ENCODE measurements at places on chromosomes 1 and 21. TPM values are rescaled to one million over a fixed set of nuclear protein-coding genes. Genes with fewer than 3 reads are reported as not detected.

Gene OR6K3
- not detected for polyA plus RNA-seq

Gene ANGPTL3
- not detected for polyA plus RNA-seq

Gene DSCAM
- polyA plus RNA-seq = not detected

Gene LAMB3
- polyA plus RNA-seq = 3.7 TPM

Gene VWA5B1
- 0.03 TPM for polyA plus RNA-seq

Gene KLHDC8A
- not detected for polyA plus RNA-seq

Gene RHOU
- polyA plus RNA-seq = 3.2 TPM

Measured in heart right ventricle (tissue), 16 donors.